Stimulated activated CD4-positive, alpha-beta T cell treated with anti-CD3 and anti-CD28 coated beads, TNF-alpha, amount 100 ng/mL, for 48 hours (primary cell): ENCODE measurements at places on chromosomes 13 and 19.

DNA sequence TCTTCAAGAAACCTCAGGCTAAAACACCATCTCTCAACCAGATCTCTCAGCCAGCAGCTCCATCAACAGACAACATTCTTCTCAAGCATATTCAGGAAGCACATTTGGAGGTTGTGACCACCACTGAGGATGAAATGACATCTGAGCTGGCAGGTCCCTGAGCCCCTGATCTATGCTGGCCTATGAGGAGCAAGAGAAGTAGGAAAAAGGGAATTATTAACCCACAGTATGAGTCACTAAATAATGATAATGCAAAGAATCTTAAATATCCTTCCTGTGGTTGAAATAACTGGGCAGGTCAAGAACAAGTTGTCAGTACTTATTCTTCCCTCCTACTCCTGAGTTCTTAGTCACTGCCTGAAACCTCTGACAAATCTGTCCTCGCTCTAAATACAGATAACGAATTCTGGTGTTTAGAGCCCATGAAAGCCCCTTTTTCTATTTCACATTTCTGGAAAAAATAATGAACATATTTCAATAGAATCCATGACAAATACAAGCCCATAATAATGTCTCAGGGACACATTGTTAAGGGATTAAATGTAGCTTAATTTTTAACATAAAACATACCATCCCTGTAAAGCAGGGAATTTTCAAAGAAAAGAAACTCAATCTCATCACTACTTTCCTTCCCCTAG, 225.8 kb upstream of the IRS2 start:
- DNase-seq = no peak

DNA sequence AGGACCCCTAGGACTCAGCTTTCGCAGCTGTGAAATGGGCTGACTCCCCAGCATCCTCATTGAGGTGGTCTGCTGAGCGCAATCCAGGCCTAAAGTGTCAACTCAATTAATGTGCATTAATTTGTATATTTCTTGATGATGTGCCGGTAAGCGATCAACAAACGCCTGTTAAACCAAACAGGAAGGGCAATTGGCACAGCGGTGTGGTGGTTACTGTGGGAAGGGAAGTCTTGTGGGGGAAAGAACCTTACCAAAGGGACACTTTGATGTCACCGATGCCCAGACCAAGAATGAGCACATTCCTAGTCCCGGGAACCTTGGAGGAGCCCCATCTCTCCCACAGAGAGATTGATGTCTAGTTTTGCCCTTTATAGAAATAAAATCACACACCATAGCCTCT, 1.6 kb downstream of the JAK3 start:
- no peak for DNase-seq

DNA sequence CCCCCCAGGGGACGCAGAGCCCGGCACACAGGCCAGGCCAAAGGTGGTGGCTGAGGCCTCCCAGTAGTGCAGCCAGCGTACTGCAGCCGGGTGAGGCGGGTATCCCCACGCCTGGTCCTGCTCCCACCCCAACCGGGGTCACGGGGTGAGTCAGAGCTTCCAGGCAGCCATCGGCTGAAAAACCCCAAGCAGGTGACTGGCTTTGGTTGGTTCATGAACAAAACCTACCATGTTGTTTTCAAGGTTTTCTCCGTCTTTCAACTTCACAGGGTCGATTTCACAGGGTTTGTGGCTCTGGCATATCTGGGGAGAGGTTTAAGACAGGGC, 42.1 kb upstream of the C13orf46 start:
- DNase-seq = no peak

GRCh38 chr19:50206191-50206590, 2.8 kb downstream of the MYH14 start:
- no peak for DNase-seq

DNA sequence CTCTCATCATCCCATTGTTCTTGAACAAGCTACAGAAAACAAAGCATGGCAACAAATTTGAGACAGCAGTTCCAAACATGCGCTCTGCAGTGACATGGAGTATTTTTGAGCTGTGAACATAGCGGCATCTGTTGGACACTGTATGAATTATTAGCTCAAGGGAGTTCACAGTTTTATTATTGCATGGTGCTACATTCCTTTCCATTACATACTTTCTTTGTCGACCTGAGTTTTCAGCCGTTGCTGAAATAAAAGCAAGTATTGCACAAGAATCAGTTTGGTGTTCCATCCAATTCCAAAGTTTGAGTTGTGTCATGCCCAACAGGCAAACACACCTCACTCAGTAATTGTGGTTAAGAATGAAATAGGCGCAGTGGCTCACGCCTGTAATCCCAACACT, 30.1 kb upstream of the METTL21C start:
- DNase-seq = no peak

GRCh38 chr19:31338069-31338776, 11.0 kb downstream of the TSHZ3 start:
- no peak for DNase-seq
